ENCODE measurements at places on chromosomes 7 and 10.
A peak's percentile ranks its signal among the peaks of the same experiment; 100 is the strongest.

DNA sequence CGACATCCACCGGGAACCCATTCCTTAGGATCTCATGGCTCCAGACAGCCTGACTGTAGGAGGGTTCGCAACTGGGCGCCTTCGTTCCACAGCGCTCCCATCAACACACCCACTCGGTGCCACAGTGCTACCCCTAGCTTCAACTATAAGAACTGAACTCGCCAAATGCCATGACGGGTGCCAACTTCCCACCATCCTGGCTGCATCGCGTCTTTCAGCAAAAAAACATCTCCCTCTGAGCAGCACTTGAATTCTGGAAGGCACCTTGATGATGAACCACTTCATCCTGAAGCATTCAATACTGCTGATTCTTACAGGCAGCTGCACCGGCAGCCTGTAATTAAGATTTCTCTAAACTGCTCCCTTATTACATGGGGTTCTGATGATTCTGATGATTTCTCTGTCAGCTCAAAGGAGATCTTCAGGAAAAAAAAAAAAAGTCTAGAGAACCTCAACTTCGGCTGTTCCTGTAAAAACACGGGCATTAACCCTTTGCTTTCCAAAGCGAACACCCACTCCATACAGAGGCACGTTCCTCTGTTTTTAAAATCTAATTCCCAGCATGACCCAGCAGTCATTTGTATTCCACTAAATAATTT lies 1.3 kb downstream of the CYTH3 start:
- DNase-seq = peak; percentile 41

GRCh38 chr7:131170440-131171271 lies 157.0 kb upstream of the MKLN1 start:
- DNase-seq = no peak

DNA sequence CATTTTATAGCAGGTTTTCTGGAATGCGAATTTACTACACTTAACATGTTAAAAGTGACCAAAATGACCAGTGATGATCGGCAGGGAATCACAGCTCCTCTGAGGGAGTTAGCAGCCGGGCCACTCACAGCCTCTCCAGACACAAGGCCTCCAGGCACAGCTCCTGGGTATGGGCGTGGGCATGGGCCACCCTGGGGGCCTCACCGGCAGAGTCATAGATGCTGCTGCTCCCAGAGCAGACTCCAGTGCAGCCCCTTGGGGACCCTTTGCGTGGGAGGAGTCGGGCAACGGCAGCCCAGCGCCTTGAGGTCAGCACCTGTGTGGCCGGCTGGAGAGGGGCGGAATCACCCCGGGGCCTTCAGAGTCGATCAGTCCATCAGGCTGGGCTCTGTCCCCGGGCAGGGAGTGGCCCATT lies 8.6 kb downstream of the KNDC1 start:
- no peak for DNase-seq

DNA sequence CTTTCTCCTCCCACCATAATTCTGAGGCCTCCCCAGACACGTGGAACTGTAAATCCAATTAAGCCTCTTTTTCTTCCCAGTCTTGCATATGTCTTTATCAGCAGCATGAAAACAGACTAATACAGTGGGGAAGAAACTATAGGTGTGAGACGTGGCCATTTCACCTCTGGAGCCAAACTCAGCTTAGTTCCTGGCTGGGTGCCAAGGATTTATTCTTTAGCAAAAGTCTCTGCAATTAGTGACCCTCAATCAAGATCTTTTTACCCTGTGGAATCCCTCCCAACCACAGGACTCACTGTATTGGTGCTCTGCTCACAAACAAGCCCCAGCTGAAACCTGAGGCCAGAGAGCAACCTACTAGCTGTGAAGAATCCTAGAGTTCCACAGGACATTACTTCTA lies 28.1 kb upstream of the SFTPD start:
- DNase-seq = no peak

- DNase-seq = no peak
Measured at GRCh38 chr7:47504551-47505311, 77.2 kb downstream of the TNS3 start.

GRCh38 chr10:102119417-102120141 lies 589 bp downstream of the LDB1 start:
- DNase-seq = peak; percentile 79

DNA sequence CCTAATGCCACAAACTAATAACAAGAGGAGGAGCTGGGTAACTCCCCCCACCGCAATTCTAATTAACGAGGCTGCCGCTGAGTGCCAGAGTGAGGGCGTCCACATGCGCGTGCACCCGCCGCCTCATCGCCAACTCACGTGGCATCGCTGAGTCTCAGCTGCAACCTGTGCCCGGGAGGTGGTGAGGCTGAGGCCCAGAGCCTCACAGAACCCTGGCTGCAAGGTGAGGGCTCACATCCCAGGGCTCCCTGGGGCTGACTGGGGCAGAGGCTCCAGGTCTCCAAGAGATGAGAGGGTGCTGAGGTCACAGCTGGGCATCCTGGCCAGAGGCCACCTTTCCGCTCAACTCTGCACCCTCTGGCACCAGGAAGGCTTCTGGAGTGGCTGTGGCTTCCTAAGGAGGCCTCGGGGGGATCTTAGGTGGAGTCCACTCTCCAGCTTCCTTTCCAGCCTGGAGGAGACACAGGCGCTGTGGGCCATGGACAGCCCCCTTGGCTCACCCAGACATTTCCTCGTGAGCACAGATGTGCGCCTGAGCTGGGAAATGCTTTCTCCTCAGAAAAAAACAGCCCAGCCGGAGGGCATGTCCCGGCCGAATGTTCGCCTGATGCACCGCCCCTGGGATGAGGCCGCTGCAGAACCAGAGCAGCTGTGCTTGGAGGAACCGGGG lies 242.6 kb downstream of the MAD1L1 start:
- no peak for DNase-seq

DNA sequence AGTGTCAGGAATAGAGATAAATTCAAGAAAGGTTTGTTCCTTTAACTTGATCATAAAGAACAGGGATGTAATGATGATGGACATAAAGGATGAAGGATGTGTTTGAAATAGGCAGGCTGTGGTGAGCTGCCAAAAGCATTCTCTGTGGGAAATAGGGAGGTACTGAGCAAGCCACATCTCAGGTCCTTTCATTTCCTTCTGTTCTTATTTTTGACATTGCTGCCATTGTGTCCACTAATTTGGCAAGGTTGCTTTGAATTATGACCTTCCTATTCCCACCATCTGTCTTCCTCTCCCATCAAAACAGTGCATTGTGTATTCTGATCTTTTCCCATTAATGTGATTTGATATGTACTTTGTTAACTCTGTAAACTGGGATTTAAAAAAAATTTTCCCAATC lies 9.4 kb downstream of the SCRN1 start:
- no peak for DNase-seq

DNA sequence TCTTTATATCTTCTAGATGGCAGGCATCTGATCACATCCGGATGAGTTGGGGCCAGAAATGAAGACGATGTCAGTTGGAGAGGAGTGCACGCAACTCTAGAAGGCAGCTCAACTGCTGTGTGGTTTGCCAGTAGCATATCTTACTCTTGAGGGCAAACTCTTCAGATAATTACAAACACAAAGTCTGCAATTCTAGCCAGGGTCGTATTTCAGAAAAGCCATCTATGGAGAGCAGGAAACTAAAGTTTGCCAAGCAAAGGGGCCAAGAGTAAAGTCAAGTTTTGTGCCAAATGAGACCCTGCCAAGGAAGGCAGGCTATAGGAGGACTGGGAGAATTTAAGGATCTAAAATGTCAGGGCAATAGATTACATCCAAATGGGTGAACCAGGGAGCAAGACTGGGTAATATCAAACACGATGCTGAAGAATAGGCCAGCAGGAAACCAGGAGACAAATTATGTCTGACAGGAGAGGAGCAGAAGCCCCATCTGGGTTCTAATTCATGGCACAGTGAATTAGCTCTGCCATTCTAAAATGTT lies 312.5 kb upstream of the SEMA3C start:
- DNase-seq = no peak

DNA sequence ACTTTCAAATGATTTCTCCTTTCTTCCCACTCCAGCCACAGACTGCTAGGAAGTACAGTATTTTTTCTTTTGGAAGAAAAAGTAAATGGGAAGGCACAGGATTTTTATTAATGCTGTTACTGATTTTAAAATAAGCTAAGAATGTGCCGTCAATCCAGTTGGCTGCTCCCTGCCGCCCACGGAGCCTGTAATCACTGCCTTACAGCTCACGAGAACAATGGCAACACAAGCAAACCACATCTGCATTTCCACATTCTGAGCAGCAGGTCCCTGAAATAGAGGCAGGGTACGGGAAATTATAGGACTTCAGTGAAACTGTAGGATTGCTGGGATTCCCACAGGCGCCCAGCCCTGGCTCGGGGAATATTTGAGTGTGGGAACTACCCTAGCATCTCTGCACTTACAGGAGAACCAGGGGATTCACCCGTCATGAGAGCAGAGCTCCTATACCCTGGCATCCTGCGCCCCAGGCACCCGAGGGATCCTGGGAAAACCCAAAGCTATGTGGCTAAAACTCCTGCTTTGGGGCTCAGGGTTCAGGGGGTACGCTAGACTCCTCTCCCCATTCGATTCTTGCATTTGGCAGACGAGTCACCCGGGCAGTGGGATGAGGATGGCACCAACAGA lies 72.9 kb upstream of the TNS3 start:
- DNase-seq = no peak

DNA sequence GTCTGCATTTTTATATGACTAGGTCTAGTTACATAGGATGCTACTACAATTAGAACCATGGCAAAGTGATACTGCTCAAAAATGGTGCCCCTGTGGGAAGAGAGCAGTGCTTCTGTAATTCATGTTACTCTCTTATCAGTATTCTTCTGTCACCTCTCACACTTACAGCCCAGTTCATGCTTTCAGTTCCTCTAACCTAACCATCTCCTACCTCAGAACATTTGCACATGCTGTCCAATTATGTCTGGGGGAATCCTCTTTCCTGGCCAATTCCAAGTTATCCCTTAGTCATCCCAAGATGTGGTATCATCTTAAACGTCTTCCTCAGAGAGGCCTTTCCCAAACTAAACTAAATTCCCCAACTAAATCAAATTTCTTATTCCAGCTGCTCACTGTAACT lies 190.2 kb downstream of the RELN start:
- DNase-seq = no peak

DNA sequence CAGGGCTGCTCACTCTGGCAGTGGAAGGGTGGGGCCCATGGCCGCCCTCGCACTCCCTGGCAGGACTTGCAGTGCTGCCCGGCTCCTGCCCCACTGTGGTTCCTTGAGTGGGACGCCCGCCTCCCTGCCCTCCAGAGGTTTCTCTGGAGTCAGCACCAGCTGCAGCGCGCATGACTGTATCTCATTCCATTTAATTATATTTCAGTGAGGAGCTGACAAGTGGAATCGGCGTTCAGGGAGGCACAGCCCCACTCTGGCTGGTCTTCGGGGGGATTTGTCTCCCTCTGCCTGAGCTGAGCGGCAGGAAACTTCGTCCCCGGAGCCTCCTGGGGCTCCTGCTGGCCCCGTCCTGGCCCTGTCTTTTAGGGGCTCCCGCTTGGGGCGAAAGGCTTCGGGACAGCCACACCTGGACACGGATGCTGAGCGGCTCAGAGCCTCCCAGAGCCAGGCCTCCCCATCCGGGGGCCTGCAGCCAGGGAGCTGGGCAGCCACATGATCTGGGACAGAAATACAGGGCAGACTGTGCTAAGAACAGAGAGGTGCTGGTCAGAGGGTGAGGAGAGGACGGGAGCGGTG lies 75.3 kb upstream of the NKX6-2 start:
- DNase-seq = no peak
